ENCODE measurements at places on chromosomes 11 and 22.

GRCh38 chr22:38923463-38924346, 33.7 kb upstream of the APOBEC3A start:
- DNase-seq, result peak; percentile 95

GRCh38 chr22:26480611-26480932, 3.0 kb downstream of the HPS4 start:
- DNase-seq, result no peak

DNA sequence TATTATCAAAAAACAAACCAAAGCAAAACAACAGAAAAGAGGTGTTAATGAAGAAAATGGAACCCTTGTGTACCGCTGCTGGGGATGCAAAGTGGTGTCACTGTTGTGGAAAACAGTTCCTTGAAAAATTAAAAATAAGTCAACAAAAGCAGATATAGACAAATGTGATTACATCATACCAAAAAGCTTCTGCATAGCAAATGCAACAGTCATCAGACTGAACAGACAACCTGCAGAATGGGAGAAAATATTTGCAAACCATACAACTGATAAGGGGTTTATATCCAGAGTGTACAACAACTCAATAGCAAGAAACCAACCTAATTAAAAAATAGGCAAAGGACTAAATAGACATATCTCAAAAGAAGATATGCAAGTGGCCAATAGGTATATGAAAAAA, 22.9 kb upstream of the CARS1 start:
- DNase-seq, result no peak

DNA sequence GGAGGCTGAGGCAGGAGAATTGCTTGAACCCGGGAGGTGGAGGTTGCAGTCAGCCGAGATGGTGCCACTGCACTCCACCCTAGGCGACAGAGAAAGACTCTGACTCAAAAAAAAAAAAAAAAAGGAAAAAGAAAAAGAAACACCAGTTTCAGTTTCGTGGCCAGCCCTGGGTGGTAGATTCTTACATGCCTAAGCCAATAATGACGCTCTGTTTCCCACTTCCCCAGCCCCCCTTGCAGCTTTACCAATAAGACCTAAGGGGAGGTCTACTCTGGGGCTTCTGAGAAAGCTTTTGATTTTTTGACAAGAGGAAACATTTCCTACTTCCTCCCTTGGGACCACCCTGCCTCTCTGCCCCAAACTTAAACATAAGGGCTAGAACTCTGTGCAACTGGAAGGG, 30.0 kb upstream of the PTPRJ start:
- DNase-seq, result no peak

DNA sequence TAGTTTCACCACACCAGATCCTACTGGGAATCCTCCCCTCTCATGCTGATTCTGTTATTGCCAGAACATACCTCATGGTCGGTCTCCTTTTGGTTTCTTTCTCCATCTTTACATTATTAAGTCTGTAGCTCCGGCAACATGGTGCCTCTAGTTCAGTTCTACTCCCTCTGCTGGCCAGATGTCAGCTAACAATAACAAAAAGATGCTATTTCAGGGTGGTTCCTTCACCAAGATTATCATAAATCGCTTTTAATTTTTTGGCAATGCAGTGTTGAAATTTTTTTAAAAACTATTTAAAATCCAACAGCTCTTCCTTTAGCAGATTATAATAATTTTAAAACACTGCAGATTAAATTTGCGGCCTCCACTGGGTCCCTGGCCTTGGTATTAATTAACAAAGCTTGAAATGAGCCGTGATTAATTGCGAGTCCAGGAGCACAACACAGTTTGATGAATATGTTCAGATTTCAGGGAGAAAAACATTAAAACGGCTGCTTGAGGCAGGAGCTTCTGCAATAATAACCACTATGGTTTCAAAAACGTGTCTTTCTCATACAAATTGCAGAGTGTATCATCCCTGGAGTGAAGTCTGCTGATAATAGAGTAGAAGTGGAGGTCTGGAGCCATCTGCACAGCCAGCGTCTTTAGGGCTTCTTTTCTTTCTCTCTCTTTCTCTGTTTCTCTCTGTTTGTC, 492.9 kb upstream of the KIRREL3 start:
- DNase-seq, result peak; percentile 1
